ENCODE measurements at places on chromosomes 1 and 21. TPM values are rescaled to one million over a fixed set of nuclear protein-coding genes. Genes with fewer than 3 reads are reported as not detected.

DNA sequence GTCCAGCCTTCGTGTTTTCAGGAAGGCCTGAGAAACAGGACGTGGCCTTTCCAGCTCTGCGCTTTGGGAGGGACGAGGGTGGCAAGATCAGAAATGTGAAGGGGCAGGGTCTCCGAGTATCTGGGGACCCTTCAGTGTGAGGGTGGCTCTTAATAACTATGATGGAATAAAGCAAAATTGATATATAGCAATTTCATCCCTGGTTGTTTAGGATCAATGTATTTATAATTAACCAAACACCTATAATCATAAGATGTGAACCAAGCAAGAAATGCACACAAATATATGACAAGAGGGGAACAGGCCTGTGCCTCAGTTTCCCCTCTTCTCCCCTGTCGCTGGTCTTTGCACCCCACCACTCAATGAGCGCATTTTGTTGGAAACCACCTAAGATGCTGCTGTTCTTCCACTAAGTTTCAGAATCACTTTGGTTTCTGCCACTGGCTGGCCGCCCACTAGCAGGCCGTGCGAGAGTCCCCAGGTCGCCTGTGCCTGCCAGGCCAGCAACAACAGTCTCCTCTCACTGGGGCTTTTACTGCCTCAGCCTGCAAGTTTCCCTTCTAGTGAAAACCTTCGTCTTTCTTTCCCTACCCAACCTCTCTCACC lies 36.6 kb downstream of the UBASH3A start:
- no peaks in the 10 kb centered on the region for H3K27me3 ChIP-seq
- no peaks in the 10 kb centered on the region for H3K36me3 ChIP-seq
- H3K4me1 ChIP-seq: no peaks in the 10 kb centered on the region
- H3K4me3 ChIP-seq: no peak overlapping the region

C1QC gene
- total RNA-seq: 128 TPM

- H3K36me3 ChIP-seq: no peaks in the 10 kb centered on the region
- H3K27me3 ChIP-seq: no peaks in the 10 kb centered on the region
- no peak overlapping the region for H3K4me3 ChIP-seq
- H3K4me1 ChIP-seq: peaks cover 44% of the 10 kb centered on the region
- H3K27ac ChIP-seq: no peak overlapping the region
- no peak for DNase-seq
These were observed 1.7 kb upstream of the LAMB3 start for GRCh38 chr1:209653915-209654351.

MRPS15 gene
- total RNA-seq: 54.0 TPM

SLC6A9 gene
- total RNA-seq: 24.3 TPM

Data from vagina (tissue), 2 donors.